Aorta (tissue), 5 donors: ENCODE measurements at places on chromosomes 2 and 18. TPM values are rescaled to one million over a fixed set of nuclear protein-coding genes. Genes with fewer than 3 reads are reported as not detected.

GYPC gene
- 173 TPM for polyA plus RNA-seq

PSTPIP2 gene
- 2.0 TPM for polyA plus RNA-seq

DNA sequence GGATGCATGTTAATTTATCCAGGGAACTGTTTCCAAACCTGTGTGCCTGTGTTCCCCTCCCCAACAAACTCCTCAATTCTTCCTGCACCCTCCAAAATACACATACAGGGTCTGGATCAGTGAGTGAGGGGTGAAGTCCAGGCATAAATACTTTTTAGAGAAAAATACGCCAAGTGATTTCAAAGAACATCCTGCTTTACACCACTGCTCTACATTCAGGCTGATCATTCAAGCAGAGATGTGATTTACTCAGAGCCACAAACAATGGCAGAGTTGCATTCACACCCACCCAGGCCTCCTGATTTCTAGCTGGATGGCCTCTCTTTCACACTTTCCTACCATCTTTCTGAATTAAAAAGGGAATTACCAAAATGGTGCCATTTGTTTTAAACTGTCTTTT lies 289.5 kb upstream of the SLC14A2 start:
- no peaks in the 10 kb centered on the region for H3K27me3 ChIP-seq
- no peaks in the 10 kb centered on the region for H3K36me3 ChIP-seq
- no peak overlapping the region for H3K27ac ChIP-seq
- no peak for DNase-seq

GRCh38 chr18:4750393-4751346 lies 295.6 kb upstream of the DLGAP1 start:
- H3K27ac ChIP-seq: no peak overlapping the region
- no peaks in the 10 kb centered on the region for H3K4me1 ChIP-seq
- no peaks in the 10 kb centered on the region for H3K36me3 ChIP-seq
- H3K4me3 ChIP-seq: no peak overlapping the region
- no peaks in the 10 kb centered on the region for H3K27me3 ChIP-seq

IL1A gene
- polyA plus RNA-seq: not detected
